Thymus (tissue), 14 donors: ENCODE measurements at places on chromosomes 5 and 9. TPM values are rescaled to one million over a fixed set of nuclear protein-coding genes. Genes with fewer than 3 reads are reported as not detected.

GRCh38 chr9:95078939-95079338 is 238.6 kb downstream of the FANCC start:
- DNase-seq = no peak

DNA sequence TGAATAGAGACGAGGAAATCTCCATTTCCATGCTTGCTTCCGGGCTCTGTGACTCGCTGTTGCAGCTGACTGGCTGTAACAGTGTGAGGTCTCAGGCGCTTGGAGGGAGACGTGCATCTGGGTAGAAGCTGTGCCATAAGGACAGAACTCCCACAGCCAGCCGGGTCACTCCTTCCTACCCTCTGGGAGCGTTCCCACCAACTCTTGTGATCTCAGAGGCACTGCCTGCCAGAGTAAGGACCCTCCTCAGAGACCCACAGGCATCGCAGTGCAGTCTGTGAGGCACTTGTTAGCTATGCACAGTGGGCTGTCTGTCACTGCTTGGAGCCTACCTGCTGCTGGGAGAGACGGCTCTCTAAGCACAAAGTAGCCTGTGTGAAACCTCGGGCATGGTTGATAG is 203.4 kb upstream of the SEMA6A start:
- no peak for DNase-seq

GRCh38 chr5:179355976-179356974 is 11.0 kb upstream of the ADAMTS2 start:
- DNase-seq = no peak

- DNase-seq = no peak
Observed at GRCh38 chr5:67223211-67223610, 26.6 kb upstream of the CD180 start.

- no peak for DNase-seq
Observed at GRCh38 chr9:22044583-22044982, 35.5 kb upstream of the CDKN2B start.

GRCh38 chr5:124461941-124462340 is 284.5 kb downstream of the ZNF608 start:
- DNase-seq = no peak

DNA sequence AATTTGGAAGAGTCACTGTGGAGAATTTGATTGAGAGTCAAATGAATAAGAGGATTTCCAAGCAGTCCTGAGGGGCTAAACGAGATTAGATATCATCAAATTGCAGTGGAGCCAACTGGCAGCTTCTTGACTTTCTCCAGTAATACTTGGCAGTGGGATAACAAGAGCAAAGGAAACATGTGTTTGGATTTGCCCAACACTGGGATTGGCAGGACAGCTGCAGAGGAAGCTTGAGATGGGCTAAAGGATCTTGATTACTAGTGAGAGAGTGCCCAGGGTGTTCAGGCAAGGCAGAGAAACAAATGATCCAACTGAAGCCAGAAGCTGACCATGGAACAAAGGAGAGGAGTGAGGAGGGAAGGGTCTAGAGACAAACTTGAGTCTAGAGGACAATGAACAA is 356.0 kb upstream of the ISL1 start:
- no peak for DNase-seq

DNA sequence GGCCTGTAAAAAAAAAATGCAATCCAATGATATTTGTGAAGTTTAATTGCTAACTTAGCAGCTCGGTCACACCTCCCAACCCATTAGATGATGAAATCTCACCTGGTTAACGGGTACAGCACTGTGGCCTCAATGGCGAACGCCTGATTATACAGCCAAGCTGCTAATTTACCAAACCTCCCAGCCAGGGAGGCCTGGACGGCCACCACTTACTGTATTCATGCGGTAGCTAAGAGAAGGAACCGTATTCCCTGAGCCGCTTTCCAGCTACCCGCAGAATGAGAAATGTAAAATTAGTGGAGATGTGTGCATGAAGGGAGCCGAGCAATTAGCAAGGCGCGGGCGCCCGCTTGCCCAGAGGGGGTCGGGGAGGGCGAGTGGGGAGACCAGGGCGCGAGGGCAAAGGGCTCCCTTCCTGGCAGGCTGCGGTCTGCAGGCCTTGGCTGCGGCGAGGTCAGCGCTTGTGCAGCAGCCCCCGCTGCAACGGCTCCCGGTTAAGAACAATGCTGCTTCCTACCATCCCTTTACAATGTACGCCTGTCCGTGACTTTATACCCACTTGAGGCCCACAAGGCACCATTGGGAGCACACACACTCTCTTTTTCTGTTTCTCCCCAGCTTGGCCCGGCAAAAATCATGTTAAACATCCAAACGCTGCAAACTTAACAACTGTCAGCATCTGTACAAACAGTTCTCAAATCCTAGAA is 70.4 kb upstream of the TBCA start:
- no peak for DNase-seq

DNA sequence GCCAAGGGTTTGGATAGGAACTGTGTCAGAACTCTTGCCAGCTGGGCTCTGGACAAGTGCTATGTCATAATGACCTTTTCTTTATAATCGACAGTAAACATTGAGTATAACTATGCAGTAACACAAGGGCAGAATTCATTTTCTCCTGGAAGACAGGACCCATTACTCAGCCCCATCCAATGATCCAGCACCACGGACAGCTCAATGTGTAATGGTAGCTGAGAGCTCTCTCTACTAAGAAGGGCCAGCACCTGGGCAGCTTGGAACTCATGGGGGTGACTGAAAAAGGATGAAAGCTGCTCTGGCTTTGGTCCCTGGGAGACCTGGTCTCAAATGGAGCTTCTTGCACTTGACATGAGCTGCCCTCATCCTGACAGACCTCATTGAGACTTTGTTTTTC is 347.8 kb downstream of the TRIM32 start:
- DNase-seq = no peak

GRCh38 chr5:57700072-57700471 is 217.5 kb upstream of the ACTBL2 start:
- no peak for DNase-seq

DNA sequence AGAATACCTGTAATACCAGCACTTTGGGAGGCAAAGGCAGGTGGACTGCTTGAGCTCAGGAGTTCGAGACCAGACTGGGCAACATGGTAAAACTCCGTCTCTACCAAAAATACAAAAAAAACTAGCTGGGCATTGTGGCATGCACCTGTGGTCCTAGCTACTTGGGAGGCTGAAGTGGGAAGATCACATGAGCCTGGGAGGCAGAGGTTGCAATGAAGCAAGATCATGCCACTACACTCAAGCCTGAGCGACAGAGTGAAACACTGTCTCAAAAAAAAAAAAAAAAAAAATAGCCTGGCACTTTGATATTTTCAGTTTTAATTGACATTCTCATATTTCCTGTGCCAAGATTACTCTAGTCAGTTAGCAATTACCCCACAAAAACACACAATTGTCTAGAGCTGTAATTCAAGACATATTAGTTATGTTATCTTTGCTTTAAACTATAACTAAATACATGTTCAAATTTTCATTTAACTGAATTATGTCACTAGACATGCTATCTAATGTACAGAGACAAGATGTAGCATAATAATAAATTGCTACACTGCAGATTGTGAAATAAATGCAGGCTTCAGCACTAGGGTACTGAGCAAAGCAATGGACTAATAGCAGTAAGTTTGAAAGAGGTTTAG is 378.2 kb upstream of the GRAMD2B start:
- no peak for DNase-seq

DNA sequence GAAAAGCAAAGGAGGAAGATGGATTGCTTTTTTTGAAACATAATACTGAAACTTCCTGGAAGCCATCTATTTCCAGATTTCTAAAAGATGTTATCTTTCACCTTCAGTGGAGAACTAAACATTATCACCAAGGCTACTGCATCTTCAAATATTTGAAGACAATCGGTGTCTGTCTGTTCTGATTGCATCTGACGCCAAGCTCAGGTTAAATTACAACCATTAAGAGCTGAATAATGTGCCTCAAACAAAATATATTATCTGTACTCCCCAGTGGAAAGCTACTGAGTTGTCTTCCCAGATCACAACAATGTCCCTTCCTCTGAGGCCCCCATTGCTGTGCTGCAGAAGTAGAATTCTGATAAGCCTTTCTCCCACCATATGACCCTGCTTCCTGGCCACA is 342.3 kb downstream of the PLK2 start:
- DNase-seq = no peak

DNA sequence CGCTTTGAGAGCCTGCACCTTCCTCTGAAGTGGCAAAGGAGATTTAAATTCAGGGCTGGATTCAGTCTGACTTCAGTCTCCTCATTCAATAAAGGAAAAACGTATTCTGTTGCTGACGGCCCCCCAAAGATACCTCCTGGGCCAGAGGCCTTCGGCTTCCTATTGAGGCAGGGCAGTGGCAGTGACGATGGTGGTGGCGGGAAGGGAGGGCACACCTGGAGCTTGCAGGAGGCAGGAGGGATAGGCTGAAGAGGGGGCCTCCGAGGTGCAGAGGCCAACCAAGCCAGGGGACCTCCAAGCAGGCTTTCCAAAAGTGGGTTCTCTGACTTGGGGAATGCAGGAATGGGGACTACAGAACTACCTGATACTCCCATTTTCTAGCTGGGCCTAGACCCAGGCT is 15.9 kb downstream of the RNF44 start:
- no peak for DNase-seq

GRCh38 chr5:66021585-66021984 is 95.2 kb downstream of the ERBIN start:
- no peak for DNase-seq

DNA sequence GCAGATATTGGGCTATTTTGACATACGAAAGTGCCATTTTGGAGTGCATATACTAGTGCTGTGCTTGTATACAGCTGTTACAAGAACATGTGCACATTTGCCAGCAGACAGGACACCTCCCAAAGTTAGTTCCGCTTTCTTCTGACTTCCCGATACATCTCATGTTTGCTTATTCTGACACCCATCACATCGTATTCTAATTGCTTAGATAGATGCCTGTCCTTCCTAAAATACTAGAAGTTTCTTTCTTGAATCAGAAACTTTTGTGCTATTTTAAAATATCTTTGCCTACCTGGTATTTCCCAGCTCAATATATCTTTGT is 177.8 kb downstream of the TTLL11 start:
- DNase-seq = no peak

DNA sequence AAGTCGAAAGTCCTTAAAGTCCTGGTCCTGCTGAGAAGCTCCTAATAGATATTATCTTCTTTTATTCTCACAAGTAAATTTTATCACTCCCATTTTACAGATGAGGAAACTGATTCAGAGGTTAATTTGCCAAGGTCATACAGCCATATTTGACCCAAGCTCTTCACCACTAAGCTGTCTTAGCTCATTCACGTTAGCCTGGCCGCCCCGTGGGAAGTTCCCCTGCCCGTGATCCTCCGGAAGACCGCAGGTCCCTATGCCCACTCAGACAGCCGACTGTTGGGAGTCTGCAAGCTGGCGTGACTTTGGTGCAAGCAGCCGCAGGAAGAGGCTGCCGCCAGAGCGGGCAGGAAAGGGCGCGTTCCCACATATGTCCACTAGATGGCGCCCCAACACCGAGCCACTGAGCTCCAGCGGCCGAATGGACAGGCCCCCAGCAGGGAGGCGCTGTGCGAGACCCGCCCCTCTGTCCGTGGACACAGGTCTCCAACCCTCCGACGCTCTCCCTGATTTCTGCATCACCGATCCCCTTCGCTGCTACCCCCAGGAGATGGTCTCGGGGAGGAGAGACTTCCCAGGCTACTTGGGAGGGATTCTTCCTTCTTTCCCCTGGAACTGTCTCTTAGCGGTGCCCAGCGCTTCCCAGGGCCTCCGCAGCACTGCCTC is 10.0 kb upstream of the ARAP3 start:
- DNase-seq = peak; percentile 73

GRCh38 chr5:76675364-76675763 is 40.6 kb upstream of the F2R start:
- DNase-seq = no peak

GRCh38 chr5:53350368-53350767 is 130.1 kb upstream of the FST start:
- no peak for DNase-seq

KCNIP1 gene
- 0.09 TPM for total RNA-seq

NLN gene
- total RNA-seq = 7.5 TPM

TRIM36 gene
- total RNA-seq = 1.8 TPM

FOXI1 gene
- 0.14 TPM for total RNA-seq

C1QTNF2 gene
- 0.61 TPM for total RNA-seq

OBP2B gene
- total RNA-seq = not detected

ITGA1 gene
- total RNA-seq = 9.5 TPM

PCDHAC1 gene
- total RNA-seq = 0.05 TPM

YTHDC2 gene
- total RNA-seq = 10.2 TPM

EGFLAM gene
- 24.0 TPM for total RNA-seq

SPACA9 gene
- total RNA-seq = 4.6 TPM

ARL14EPL gene
- total RNA-seq = not detected

PKD2L2 gene
- total RNA-seq = not detected
